Stimulated activated CD8-positive, alpha-beta memory T cell treated with anti-CD3 and anti-CD28 coated beads, Interleukin-7, amount 100 ng/mL, for 48 hours (primary cell): ENCODE measurements at places on chromosomes 16 and 17.
A peak's percentile ranks its signal among the peaks of the same experiment; 100 is the strongest.

- DNase-seq = no peak
Measured at GRCh38 chr17:64158831-64159590, 29.1 kb upstream of the ERN1 start.

DNA sequence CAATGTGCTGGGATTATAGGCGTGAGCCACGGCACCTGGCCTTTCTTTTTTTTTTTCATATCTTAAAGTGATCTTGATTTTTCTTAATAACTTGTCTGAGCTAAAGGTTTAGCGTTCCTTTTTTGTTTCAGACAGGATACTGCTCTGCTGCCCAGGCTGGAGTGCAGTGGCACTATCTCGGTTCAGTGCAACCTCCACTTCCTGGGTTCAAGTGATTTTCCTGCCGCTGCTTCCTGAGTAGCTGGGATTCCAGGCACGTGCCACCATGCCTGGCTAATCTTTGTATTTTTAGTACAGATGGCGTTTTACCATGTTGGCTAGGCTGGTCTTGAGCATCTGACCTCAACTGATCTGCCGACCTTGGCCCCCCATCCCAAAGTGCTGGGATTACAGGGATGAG is 4.0 kb downstream of the RUSF1 start:
- DNase-seq = no peak

- no peak for DNase-seq
Measured at GRCh38 chr17:36183001-36183971, 6.8 kb upstream of the TBC1D3B start.

DNA sequence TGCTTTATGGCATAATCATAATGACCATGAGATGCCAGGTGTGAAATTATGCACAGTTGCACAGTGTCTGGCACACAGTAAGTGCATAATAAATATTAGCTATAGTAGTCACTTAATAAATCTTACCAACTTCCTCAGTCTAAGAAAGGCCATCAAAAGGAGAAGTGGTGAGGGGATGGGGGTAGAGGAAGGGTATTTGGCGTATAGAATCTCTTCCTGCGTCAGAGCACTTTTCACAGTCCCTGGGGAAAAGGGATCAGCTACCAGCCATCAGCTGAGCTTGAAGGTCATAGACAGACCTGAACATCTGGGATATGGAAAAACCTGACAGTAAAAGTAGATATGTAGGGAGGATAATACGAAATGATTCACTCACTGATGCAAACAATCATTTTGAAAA is 5.8 kb downstream of the CRHR1 start:
- DNase-seq = no peak

GRCh38 chr17:77834170-77835115 is 124.1 kb upstream of the TNRC6C start:
- peak; percentile 54 for DNase-seq

- no peak for DNase-seq
Measured at GRCh38 chr17:64390044-64390443, 616 bp downstream of the PECAM1 start.

DNA sequence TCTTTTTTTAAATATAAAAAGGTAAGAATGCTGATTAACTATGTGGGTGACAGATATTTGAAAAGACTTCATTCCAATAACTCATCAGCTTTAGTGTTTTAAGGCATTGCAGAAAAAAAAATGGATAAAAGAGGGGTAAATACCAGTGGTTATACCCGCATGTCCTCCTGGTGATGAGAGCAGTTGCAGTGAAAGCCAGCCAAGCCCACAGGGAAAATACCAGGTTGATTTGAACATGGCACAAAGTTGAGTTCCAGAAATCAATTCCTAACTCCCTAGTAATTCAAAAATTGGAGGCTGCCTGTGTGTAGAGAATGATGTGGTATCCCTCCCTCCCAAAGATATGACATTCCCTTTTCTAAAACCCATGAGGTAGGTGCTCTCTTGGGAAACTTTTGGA is 453.2 kb upstream of the SOX9 start:
- DNase-seq = no peak

DNA sequence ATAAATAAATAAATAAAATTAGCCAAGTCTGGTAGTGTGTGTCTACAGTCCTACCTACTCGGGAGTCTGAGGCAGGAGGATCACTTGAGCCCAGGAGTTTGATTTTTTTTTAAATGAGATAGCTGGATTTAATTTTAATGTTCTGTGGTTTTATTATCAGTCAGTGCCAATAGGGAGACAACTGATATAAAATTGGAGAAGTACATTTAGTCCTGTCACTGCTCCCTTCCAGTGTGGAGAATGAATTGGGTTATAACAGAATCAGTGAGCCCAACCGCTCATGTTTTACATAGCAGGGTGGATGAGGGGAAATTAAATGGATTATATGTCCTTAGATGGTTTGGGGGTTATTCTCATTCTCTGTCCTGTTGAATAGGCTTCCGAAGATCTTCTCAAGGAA is 6.2 kb downstream of the NME1 start:
- DNase-seq = no peak

DNA sequence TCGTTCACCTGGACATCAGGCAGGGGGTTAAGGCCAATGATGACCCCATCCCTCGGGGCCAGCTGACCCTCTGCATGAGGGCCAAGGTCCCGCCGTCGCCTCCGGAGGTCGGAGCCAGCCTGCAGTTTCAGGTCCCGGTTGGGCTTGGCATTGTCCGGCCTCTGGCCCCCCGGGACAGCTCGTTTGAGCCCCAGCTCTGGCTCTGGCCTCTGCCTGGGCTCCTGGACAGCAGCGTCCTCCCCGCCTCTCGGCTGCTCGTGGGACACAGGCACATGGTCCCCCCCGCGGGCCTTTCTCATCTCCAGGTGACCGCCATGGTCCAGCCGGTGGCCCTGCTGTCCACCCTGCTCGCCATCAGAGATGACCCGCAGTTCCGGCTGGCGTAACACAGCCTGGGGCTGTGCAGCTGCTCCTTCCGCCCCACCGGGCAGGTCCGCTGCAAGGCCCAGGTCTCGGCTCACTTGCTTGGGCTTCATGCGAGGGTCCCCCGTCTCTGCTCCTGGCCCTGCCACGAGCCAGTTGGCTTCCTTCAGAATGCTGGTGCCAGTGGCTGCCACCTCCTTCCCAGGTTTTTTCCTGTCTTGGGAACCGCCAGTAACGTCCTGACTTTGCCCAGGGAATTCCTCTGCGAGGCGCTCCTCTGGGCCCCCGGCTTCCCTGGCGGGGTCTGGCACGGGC is 6.7 kb downstream of the NDUFAF8 start:
- DNase-seq = no peak

DNA sequence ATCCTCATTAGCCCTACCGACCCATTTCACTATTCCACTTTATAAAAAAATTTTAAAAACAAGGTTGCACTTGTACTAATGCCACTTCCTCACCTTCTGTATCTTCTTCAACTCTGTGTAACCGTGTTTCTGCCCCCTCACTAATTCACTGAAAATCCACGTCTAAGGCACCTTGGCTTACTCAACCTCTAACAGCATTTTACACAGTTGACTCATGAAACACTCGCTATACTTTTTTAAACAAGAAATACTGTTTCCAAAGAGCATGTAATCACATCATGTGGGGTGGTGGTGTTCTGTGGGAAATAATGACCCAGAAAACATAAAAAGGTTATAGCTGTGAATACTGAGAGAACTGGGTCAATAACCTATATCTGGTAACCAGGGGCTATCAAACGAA is 79.9 kb downstream of the NCOR1 start:
- DNase-seq = no peak

DNA sequence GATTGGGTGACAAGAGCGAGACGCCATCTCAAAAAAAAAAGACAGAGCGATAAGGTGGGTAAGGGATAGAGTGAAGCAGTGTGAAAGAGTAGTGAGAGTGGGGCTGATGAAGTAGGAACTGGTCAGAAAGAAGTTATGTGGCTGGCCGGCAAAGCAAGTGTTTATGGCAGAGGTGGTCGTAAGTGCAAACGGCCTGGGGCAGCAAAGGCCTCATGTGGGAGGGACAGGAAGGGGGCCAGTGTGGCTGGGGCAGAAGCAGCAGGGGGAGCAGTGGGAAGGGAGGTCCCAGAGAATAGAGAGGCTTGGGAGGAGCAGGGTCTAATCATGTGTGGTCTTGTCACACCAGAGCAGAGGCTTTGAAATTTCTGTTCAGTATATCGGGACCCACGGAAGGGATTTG is 186.2 kb downstream of the HS3ST3B1 start:
- DNase-seq = no peak

- no peak for DNase-seq
Measured at GRCh38 chr16:3127745-3128144, 7.1 kb upstream of the ZNF213 start.

GRCh38 chr17:17568772-17569195 is 22.7 kb downstream of the PEMT start:
- DNase-seq = peak; percentile 45

GRCh38 chr16:49918257-49918656 is 62.3 kb upstream of the ZNF423 start:
- DNase-seq = no peak

DNA sequence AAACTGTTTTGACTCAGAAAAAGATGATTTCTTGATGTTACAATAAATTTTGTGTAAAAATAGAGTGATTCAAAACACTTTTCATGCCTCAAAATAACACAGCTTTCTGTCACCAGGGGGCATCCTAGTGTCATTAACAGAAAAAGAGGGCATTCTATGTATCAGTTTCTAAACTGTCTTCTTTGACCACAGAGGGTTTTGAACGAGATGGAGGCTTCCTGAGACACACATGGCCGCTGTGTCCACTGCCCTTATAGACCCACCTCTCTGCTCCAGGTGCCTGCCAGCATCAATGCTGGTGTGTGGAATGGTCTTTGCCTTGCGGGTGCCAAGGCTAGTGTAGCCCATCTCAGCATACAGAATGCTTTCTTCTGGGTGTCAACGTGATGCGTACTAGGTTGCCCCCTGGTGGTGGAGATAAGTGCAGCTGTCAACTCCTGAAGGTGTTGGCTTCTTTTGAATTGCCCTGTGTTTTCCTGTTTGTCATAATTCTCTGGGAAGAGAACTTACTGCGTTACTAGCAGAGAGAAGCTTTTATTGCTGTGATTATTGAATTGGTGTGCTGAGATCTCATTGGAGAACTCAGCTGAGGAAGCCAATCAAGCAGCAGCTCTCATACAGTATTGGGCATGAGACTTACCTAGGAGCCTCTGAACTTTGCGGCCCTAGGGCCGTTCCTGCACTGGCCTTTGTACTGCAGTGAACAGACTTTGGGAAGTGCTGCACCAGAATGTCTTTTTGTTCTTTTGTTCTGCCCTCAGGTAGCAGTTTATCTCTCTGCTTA is 38.6 kb downstream of the USP10 start:
- peak; percentile 36 for DNase-seq

DNA sequence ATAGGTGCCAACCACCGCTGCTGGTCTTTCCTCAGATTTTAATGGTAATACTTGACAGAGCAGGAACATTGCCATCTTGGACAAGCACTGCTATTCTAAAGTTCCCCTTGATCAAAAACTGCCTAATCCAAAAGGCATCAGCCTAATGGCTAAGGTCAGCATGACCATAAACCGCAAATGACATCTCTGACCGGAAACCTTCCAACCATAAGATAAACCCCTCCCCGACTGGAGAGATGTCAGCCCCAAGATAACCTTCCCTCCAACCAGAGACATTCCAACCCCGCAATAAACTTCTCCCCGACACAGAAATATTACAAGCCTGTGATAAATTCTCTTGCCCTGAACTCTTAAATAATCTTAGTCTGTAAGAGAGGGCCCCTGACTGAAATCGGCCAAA is 7.4 kb upstream of the DHX40 start:
- no peak for DNase-seq

DNA sequence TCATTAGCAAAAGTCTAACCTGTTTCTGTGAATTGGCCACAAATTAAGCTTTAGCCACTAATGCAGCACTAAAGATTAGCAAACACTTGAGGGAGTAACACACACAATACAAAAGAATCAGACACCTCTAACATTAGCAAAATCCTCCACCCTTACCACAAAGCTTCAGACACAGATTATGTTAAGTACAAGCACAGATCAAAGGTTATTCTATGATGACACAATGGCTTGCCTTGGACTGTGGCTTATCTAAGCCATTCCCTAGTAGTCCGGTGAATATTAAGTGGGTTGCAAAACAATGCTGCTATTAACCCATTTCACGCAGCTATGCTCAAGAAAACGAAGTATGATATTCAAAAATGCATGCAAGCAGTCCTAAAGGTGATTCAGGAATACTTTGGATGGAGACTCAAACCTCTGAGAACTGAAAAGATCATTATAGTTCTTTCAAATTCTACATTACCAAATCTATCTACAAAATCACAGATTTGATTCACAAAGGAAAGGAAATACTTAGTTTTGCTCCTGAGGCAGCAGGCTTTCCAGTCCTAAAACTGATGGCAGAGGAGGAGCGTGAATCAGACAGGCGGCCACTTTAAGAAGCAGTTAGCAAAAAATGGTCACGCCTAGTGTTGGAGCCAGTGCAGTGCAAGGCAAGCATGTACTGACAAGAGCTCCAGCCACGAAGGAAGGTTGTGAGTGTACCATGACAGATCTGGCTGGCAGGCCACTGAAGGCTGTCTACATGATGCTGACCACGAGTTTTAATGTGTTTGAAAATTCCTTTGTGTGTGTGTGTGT is 67.2 kb downstream of the PARN start:
- no peak for DNase-seq

GRCh38 chr16:9778849-9779248 is 403.4 kb downstream of the GRIN2A start:
- no peak for DNase-seq

DNA sequence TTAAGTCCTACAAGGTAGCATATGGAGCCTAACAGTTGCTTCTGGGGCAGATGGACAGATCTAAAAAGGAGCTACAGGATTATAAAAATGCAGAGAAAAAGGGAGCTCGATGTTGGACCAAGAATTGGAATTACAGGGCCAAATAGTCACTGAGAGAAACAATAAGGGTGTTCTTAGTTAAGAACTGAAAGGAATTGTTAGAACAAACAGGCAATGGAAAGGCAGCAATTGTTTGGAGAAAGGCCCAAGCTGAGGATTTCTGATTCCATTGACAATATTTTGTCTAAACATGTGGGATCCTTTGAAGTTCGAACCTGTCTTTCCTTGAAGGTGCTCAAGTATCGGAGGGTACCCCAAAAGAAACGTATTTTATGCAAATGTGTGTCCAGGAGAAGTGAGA is 513.6 kb upstream of the CDH8 start:
- no peak for DNase-seq

- DNase-seq = no peak
Measured at GRCh38 chr17:6521586-6521985, 34.8 kb downstream of the PITPNM3 start.

DNA sequence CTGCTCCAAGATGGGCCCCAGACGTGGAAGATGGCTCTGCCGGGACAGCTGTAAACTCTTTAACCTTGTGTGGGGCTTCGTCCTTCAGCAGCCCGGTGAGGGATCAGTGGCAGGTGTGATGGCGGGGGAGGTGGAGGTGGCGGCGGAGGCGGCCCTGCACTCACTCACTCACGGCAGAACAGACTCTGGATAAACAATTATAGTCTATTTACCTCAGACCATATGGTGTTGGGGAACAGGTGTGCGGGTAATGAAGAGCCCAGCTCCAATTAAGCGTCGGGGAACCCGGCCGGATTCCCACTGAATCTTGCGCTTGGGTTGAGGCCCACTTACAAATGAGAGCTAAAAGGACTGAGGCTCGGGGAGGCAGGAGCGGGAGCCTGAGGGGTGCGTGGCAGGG is 104.3 kb upstream of the SDK2 start:
- DNase-seq = no peak

GRCh38 chr17:81365601-81366585 is 29.4 kb upstream of the BAHCC1 start:
- no peak for DNase-seq
